ENCODE measurements at places on chromosomes 3 and 15.

DNA sequence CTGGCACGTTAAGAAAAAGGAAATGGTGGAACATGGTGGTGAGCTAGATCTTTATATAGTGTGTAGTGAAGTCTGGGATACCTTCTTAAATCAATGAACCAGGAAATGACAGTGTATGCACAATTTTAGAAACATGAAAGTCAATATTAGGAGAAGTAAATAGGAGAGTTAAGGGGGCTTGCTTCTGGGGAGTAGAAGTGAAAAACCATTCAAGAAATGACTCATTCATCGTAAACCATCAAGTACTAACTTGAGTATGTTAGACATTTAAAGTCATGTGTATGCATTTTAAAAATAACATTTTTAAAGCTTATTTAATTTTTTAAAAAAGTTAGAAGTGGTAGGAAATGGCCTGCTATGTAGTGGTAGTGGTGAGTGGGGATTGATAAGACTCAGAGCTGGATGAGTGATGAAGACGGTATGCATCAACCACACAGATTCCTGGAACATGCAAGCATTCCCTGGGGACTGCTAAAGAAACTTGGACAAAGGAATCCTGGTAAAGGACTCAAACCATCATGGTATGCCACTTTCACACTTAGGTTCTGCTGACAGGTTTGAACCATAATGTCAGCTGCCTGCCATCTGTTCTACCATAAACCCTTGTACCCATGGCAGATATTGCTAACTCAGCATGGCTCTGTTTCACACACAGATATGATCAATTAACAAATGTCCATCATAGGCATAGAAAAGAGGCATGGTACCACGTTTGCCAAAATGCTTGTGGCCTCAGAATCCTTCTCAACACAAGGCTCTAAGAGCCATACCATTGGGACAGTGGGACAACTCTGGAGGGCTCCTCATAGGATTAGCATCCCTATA lies 28.9 kb upstream of the MITF start:
- no peaks in the 10 kb centered on the region for H3K27me3 ChIP-seq
- H3K27ac ChIP-seq, result no peak overlapping the region
- DNase-seq, result no peak
- no peaks in the 10 kb centered on the region for H3K4me1 ChIP-seq
- no peaks in the 10 kb centered on the region for H3K36me3 ChIP-seq

GRCh38 chr3:172846706-172847105 lies 96.2 kb downstream of the ECT2 start:
- H3K27ac ChIP-seq, result no peak overlapping the region
- no peak overlapping the region for H3K4me3 ChIP-seq
- no peaks in the 10 kb centered on the region for H3K4me1 ChIP-seq
- H3K36me3 ChIP-seq, result no peaks in the 10 kb centered on the region
- DNase-seq, result no peak

DNA sequence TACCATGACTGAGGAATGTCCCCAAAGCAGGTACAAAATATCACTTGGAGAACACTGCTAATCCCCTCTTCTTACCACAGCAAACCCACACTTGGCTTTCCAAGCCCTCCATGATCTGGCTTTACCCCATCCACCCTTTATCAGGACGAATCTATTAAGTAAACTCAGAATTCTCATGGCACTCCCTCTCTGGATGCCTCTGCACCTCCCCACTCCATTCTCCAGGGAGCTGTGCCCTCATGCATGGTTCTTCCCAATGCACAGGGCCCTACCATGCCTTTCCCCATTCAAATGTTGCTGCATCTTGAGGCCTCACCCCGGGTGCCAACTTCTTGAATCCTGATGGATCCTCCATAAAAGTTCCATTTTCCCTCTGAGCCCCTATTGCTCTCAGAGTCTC lies 2.3 kb downstream of the LYZL4 start:
- DNase-seq, result no peak
- H3K36me3 ChIP-seq, result no peaks in the 10 kb centered on the region
- no peaks in the 10 kb centered on the region for H3K4me1 ChIP-seq

DNA sequence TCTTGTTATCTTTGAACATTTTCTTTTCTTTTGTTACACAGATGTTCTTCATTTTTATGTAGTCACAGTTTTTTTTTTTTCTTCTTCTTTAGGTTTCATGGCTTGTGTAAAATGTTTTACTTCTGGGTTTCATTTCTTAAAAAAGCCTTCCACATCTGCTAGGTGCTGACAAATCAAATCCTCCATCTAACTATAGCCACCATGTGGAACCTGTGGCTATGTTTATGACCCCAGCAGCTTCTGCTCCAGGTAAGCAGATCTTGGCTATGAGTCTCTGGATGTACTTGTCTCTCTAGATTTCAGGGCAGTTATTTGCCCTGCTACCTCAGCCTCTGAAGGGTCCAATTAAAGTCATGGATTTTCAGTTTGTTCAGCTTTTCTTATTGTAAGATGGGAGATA lies 44.5 kb downstream of the OXSM start:
- H3K36me3 ChIP-seq, result no peaks in the 10 kb centered on the region
- H3K4me3 ChIP-seq, result 0 out of 2 replicates have a peak overlapping the region, but pooled peaks have one; percentile 17
- H3K27me3 ChIP-seq, result no peaks in the 10 kb centered on the region

GRCh38 chr15:35496585-35496984 lies 49.4 kb downstream of the DPH6 start:
- no peak overlapping the region for H3K4me3 ChIP-seq
- H3K27ac ChIP-seq, result no peak overlapping the region
- no peaks in the 10 kb centered on the region for H3K4me1 ChIP-seq
- peak; percentile 63 for DNase-seq

- H3K4me1 ChIP-seq, result no peaks in the 10 kb centered on the region
- no peak for DNase-seq
- H3K4me3 ChIP-seq, result no peak overlapping the region
Measured at GRCh38 chr3:101325393-101326134, 5.2 kb upstream of the IMPG2 start.

GRCh38 chr15:85452436-85452835 lies 72.0 kb downstream of the AKAP13 start:
- H3K4me3 ChIP-seq, result no peak overlapping the region
- no peaks in the 10 kb centered on the region for H3K36me3 ChIP-seq
- no peak for DNase-seq

GRCh38 chr15:25451501-25451900 lies 12.7 kb upstream of the UBE3A start:
- H3K27me3 ChIP-seq, result no peaks in the 10 kb centered on the region
- DNase-seq, result no peak
- no peaks in the 10 kb centered on the region for H3K36me3 ChIP-seq
- no peak overlapping the region for H3K27ac ChIP-seq

- no peak overlapping the region for H3K27ac ChIP-seq
- no peaks in the 10 kb centered on the region for H3K36me3 ChIP-seq
- no peak for DNase-seq
- H3K4me3 ChIP-seq, result no peak overlapping the region
Measured at GRCh38 chr3:23696842-23697241, 108.9 kb upstream of the UBE2E1 start.

DNA sequence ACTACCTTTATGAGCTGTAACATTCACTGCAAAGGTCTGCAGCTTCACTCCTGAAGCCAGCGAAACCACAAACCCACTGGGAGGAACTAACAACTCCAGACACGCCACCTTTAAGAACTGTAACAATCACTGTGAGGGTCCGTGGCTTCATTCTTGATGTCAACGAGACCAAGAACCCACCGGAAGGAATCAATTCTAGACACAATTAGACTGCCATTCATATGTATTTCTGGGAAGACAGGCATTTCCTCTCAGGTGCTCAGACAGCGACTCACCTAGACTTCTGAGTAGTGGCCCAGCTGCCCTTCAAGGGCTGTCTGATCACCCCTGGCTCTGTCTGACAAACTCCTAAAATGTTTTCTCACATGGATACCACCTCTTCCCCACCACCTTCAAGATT lies 506.8 kb downstream of the PDCD6IP start:
- H3K4me1 ChIP-seq, result no peaks in the 10 kb centered on the region
- no peaks in the 10 kb centered on the region for H3K36me3 ChIP-seq
- H3K27me3 ChIP-seq, result no peaks in the 10 kb centered on the region
- no peak overlapping the region for H3K27ac ChIP-seq

DNA sequence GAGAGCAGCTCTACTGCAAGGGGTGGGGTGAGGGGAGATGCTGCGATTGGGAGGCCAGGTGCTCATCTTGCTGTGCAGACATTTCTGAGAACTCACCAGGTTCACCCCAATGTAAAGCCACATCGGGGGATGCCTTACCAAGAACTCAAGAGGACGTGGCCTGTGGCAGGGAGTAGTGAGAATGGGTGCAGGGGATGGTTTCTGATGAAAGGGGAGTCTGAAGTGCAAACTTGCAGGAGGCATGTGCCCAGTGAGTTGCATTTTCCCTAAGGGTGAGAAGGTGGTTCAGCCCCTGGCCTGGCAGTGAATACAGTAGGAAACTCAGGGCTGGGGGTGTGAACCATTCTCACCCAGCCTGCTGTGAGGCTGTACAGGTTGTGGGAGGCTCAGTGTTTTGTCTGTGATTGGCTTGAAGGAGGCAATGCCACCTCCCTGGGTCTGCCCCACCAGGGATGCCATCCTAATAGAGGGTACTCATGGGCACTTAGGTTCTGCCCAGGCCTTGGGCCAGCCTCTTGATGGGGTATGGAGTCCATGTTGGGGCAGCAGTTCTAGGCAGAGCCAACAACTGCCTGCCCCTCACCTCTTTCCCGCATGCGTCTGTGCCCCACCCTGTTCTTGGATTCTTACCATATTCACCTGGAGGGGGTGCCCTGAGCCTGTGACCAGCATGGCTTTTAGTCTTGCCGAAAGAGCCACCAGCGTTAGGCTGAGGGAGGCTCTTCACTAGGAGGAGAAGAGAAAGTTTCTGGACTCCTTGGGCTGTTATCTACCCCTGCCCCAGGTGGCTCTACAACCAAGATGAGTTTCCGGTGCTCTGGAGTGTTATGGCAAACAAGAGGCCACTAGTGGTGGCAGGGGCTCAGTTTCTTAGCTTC lies 4.5 kb downstream of the HEMK1 start:
- no peak overlapping the region for H3K27ac ChIP-seq
- no peak overlapping the region for H3K4me3 ChIP-seq
- peaks cover 7% of the 10 kb centered on the region for H3K4me1 ChIP-seq
- H3K36me3 ChIP-seq, result no peaks in the 10 kb centered on the region
- H3K27me3 ChIP-seq, result no peaks in the 10 kb centered on the region

GRCh38 chr3:36688815-36689214 lies 75.5 kb downstream of the DCLK3 start:
- no peak for DNase-seq
- no peak overlapping the region for H3K4me3 ChIP-seq
- H3K27ac ChIP-seq, result no peak overlapping the region
- no peaks in the 10 kb centered on the region for H3K27me3 ChIP-seq

- H3K27ac ChIP-seq, result no peak overlapping the region
- DNase-seq, result no peak
- H3K27me3 ChIP-seq, result no peaks in the 10 kb centered on the region
Measured at GRCh38 chr3:24291646-24292045, 203.0 kb downstream of the THRB start.

DNA sequence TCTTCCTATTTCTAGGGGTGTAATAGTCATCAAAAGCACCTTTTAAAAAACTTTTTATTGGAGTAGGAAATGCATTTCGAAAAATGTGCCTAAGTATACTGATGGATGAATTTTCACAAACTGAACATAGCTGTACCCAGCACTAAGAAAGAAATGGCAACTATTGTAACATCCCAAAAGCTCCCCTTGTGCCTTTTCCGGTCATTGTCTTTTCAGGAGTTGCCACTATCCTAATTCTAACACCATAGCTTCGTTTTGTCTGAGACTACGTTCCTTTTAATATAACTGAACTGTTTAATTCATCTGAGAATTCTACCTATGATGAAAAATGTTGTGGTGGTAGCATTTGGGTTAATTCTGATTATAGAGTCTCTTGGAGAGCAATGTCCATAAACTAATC lies 1.9 kb downstream of the TIMMDC1 start:
- no peak for DNase-seq
- H3K36me3 ChIP-seq, result no peaks in the 10 kb centered on the region
- peak overlapping the region; percentile 75 for H3K4me3 ChIP-seq
- H3K4me1 ChIP-seq, result no peaks in the 10 kb centered on the region

DNA sequence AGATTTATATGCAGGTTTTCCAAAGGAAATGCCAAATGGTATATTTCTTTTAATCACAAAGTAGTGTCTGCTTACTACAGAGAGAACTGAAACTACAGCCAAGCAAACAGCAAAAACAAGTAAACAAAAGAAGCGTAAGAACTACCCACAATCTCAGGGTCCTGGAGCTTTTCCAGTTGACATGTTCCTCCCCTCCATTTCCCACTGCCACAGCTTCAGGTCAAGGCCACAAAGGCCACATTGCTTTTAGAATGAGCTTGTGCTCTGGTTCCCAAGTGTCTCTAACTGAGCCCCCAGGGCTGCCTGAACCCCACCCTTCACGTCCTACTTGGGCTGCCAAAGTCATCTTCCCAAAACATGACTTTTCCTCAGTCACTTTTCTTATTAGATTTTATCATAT lies 24.1 kb downstream of the CTDSPL start:
- no peak for DNase-seq
- no peaks in the 10 kb centered on the region for H3K4me1 ChIP-seq
- H3K27ac ChIP-seq, result no peak overlapping the region
- H3K36me3 ChIP-seq, result no peaks in the 10 kb centered on the region

DNA sequence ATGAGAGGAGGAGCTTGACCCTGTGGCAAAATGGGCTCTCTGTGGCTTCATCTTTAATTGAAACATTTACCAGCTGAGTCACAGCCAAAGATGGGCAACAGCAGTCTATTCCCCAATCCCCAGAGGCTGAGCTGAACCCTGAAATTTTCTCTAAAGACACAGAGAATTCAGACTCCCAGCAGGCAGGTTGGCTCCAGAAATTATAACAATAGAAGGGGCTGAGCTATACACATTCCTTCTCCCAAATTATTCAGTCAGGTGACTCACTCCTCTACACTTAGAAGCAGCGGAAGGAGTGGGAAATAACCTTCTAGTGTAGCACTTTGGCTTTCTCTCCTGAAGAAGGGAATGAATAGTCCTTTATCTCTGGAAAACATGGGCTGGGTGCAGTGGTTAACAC lies 264.3 kb upstream of the ARHGEF26 start:
- H3K27me3 ChIP-seq, result no peaks in the 10 kb centered on the region
- H3K27ac ChIP-seq, result no peak overlapping the region
- no peak for DNase-seq
- no peak overlapping the region for H3K4me3 ChIP-seq
- H3K4me1 ChIP-seq, result no peaks in the 10 kb centered on the region

- no peaks in the 10 kb centered on the region for H3K36me3 ChIP-seq
- H3K4me3 ChIP-seq, result no peak overlapping the region
- DNase-seq, result no peak
- H3K4me1 ChIP-seq, result no peaks in the 10 kb centered on the region
- no peak overlapping the region for H3K27ac ChIP-seq
Measured at GRCh38 chr3:152790651-152791387, 44.1 kb upstream of the P2RY1 start.

DNA sequence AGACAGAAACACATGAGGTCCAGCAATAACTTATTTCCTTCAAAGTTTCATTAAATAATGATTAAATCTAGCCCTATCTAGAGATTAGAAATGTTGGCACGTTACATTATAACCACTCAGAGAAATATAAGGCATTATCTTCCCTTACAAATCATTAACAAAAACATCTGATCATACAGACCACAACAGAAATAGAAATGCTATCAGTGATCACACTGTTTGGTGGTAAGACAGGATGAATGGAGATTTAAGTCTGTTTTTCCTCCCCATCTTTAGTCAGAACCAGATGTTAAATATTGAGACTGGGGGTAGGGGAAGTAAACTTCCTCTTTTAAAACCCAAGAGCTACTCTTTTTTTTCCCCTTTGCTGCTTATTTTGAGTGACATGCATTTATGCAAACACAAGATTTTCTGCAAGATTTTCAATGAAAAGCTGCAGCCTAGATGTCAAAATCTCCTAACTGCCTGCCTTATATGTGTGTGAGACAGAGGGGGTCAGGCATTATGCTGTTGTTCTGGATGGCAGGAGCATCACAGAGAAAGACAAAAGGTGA lies 70.4 kb downstream of the CBLB start:
- H3K36me3 ChIP-seq, result no peaks in the 10 kb centered on the region
- peaks cover 37% of the 10 kb centered on the region for H3K4me1 ChIP-seq
- DNase-seq, result peak; percentile 51
- H3K27ac ChIP-seq, result peak overlapping the region; percentile 61

Measured in GM12878 (cell line).